ENCODE measurements at places on chromosomes 2 and 18.

- DNase-seq = no peak
These were observed 62.4 kb downstream of the MRPS9 start for GRCh38 chr2:105100046-105100840.

GRCh38 chr2:73110168-73111072, 2.3 kb downstream of the RAB11FIP5 start:
- DNase-seq = no peak

GRCh38 chr2:68429311-68429826, 37.7 kb downstream of the FBXO48 start:
- no peak for DNase-seq

DNA sequence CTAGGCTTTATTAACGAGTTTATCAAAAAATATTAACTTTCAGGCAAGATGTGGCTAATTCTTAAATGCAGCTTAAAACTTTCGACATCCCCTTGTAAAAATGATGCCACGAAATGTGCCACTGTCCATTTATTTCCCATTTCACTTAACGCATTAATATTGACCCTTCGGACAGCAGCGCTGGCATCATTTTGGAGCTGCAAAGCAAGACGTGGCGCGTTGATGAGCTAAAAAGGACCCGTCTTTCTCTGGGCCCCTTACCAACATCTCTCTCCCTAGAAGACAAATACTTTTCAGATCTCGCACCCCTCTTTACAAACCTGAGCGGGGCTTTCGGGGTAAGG, 367.9 kb downstream of the MTX2 start:
- DNase-seq = no peak

DNA sequence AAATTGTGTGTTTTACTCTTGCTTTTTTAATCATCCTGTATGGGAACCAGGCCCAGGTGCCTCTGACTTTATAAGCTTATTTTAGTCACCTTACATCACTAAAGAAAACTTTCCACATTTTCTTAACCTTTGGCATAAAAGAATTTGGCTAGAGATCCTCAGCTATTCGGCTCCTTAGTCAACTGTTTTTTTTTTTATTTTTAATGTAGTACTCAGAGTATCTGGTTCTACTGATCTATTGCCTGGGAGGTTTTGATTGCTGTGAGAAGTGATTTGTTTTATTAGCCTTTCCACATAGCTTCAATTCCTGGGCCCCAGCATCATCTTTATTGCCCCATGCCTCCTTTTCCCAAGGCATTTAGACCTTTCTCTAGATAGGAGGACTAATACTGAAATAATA, 121.0 kb downstream of the MYO1B start:
- no peak for DNase-seq

DNA sequence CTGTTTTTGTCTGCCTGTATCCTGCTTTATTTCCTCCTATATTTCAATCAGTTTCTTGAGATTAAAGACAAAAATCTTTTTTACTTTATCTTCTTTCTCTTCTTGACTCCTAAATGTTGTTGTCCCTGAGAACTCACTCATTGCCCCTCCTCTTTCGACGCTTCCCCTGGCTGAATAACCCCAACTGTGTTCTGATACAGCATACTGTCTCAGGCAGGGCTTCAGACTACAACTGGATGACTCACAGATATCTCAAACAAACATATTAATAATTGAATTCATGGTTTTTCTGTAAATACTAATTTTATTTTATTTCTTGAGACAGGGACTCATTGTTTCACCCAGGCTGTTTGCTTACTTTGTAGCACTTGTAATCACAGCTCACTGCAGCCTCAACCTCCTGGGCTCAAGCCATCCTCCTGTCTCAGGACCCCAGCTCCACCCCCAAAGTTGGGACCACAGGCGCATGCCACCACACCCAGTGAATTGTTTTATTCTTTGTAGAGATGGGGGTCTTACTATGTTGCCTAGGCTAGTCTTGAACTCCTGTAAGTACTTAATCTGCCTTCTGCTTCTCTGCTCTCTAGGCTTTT, 9.4 kb downstream of the ITGAV start:
- DNase-seq = no peak

DNA sequence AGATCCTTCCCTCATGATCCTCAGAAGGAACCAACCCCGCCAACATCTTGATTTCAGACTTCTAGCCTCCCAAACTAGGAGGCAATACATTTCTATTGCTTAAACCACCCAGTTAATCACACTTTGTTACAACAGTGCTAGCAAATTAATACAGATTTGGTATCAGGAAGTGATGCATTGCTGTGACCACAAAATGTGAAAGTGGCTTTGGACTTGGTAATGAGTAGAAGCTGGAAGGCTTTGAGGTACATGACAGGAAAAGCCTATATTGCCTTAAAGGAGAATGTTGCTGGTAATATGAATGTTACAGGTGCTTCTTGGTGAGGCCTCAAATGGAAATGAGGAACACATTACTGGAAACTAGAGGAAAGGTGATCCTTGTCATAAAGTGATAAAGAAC, 260.3 kb downstream of the SATB2 start:
- no peak for DNase-seq

GRCh38 chr18:48679236-48679635, 140.4 kb downstream of the CTIF start:
- DNase-seq = no peak

GRCh38 chr2:150141226-150142001, 346.1 kb downstream of the RND3 start:
- DNase-seq = no peak

DNA sequence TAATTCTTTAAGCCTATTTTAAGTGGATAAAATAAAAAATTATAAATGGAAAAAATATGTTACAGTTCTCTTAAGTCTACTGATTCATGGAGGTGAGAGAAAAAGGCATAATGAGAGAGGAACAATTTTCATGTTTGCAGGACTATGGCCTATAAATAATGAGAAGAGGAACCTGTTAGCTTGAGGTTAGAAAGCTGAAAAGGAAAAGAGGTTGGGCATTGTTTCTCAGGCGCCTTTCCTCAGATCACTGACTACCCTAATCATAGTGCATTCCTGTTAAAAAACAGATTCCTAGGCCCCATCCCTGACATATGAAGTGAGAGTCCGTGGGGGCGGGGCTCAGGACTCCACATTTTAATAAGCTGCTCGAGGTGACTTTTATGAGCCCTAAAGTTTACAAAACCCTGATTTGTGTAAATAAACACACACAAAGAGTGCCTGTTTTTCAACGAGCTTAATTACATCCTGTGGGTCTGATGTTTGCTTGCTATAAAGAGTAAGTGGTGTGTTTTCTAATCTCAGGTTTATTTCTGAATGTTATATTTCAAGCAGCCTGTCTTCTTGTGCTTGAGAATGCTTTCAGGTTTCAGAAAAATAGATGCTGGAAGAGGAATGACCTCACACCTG, 335.5 kb downstream of the CLIP4 start:
- DNase-seq = no peak

GRCh38 chr2:45458909-45459563, 152.0 kb downstream of the SRBD1 start:
- DNase-seq = no peak

- no peak for DNase-seq
These were observed 678.0 kb upstream of the ZEB2 start for GRCh38 chr2:145197944-145198343.

DNA sequence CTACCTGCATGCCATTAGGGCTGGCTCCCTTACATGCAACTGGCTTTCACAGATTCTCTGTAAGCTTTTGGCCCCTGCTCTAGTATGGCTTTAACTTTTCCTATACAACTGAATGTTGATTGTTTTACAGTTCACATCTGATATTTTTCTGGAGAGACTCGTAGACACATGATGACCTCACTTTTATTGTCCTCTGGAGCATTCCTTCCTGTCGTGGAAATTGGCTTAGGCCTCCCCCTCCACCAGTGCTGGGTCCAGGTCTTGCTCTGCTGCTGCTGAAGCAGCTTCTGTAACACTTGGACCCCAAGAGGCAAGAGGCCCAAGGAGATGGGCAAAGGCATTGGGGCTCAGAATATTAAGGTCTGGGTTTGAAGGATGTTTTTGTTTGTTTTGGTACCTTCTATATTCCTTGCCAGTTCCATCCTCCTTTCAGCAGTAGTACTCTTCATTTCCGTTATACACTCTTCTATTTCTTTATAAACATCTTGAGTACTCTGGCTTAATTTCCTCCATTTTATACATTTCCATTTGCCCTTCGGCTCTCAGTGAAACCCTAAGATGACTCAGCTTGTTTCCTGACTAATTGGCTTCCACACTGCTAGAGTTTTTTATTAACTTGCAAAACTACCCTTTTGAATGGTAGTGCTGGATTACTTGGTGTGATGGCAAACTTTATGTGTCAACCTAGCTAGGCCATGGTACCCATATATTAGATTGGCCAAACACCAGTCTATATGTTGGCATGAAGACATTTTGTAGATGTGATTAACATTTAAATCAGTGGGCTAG, 219.8 kb downstream of the CDCA7 start:
- no peak for DNase-seq

- DNase-seq = no peak
These were observed 302.7 kb upstream of the TNP1 start for GRCh38 chr2:217162533-217162932.

- no peak for DNase-seq
These were observed 40.9 kb downstream of the BABAM2 start for GRCh38 chr2:27931361-27931950.

- no peak for DNase-seq
These were observed 6.3 kb upstream of the LTBP1 start for GRCh38 chr2:32940316-32940997.

GRCh38 chr2:150859877-150860276, 372.4 kb upstream of the RND3 start:
- DNase-seq = no peak

- DNase-seq = no peak
These were observed 772.8 kb upstream of the LRRTM1 start for GRCh38 chr2:81077396-81077795.

DNA sequence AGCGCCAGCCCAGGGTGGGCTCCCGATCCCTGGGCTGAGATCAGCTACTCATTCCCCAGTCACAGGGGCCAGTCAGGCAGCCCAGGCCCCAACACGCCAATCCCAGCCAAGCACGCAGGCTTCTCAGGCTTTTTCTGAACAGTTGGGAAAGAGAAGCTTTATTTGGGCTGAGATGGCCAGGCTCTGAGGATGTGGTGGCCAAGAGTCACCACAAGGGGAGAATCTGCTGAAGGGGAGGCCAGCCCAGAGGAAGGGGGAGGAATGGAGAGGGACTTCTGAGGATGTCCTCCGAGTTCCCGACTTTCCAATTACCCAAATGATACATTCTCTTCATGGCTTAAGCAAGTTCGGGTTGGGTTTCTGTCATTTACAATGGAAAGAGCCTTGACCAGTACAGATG, 2.8 kb upstream of the DIPK1C start:
- DNase-seq = no peak

DNA sequence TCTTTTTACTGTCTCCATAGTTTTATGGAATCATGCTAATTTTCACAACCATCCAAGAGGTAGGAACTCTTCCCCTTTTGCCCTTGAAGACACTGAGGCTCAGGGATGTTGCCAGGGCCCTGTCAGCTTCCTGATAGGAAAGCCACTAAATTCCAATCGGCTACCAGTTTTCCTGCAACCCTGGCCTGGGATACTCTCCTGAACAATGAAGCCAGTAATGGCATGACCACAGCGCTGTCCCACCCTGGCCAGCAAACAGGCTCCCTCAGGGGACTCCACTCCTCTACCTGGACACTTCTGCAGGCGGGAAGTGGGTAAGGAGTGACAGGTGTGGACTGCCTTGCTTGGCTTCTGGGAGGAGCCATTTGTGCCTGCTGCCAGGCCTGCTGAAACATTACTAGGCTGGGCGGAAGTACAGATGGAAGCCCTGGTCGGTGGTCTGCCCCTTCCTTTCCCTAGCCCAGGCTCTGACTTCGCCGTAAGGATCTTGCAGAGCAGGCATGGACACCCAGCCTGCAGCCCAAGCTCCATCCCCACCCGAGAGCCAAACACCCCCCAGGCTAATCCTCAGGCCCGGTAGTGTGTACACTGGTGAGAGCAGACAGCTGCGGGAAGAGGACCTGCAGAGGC, 78.8 kb upstream of the SMAD2 start:
- DNase-seq = peak; percentile 25

GRCh38 chr2:112949456-112949855, 28.4 kb upstream of the IL36G start:
- DNase-seq = no peak

DNA sequence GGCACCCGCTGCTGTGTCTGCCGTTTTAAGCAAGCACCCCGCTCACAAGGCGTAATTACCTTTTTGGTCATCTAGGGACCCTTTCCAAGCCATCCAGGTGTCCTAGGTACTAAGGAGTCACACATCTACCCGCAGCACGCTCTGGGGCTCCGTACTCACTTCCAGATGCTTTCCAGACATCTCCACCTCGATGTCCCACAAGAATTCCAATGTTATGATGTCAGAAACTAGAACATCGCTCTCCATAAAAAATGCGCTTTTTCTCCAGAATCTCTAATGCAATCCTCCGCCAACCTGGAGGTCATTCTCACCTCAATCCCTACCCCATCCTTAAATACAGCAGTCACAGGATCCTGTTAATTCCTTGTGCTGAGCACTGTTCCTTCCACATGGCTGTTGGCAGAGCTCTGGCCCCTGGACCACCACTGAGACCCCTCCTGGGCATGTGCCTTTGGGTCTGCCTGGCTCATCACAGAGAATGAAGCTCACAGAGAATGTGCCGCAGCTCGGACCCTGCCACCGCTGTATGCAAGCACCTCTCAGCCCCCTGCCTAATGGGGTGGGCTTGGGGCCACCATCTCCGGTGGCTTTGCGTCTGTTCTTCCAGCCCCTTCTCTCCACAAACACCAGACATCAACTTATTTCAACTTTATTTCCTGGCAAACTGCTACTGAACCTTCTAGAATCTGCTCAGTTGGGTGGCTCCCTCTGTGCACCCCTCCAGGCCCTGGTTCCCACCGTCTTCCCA, 4.6 kb upstream of the PXDN start:
- DNase-seq = peak; percentile 27

DNA sequence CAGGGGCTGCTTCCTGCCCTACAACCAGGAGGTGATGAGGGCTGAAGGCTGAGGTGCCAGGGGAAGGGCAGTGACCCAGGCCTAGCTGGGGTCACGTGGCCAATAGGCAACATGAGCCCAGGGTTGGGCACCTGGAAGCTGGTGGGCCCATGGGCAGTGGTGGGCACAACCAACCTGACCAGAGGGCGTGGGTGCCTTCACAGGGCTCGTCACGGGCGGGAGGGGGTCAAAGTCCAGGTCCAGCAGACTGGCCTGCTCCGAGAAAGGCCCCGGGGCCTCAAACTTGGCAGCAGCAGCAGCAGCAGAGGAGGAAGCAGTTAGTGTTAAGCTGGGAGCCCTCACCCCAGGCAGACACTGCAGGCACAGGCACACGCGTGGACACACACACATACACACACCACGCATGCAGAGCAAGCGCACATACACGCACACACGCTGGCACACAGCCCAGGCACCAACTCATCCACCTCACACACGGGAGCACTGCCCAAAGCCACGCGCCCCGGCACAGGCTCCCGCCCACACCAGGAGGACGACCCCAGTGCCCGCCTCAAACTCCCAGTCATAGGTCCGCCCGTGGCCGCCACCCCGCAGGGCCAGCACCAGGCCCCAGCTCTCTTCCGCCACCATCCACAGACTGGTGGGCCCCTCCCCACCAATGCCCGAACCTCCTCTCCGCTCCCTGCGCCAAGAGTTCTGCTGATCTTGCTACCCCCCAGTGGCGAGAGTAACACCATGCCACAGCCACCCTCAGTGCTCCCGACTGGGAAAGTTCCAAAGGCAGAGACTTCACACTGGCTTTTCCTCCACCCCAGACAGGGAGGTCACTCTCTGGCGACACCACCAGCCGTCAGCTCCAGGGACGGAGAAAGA, 53.0 kb downstream of the BIN1 start:
- DNase-seq = no peak

All from right forelimb (tissue), 1 donor.